Activated CD4-positive, CD25-positive, alpha-beta regulatory T cell treated with anti-CD3 and anti-CD28 coated beads, Interleukin-2, amount 50 U/mL, for 24 hours (primary cell): ENCODE measurements at places on chromosomes 13 and 19.

DNA sequence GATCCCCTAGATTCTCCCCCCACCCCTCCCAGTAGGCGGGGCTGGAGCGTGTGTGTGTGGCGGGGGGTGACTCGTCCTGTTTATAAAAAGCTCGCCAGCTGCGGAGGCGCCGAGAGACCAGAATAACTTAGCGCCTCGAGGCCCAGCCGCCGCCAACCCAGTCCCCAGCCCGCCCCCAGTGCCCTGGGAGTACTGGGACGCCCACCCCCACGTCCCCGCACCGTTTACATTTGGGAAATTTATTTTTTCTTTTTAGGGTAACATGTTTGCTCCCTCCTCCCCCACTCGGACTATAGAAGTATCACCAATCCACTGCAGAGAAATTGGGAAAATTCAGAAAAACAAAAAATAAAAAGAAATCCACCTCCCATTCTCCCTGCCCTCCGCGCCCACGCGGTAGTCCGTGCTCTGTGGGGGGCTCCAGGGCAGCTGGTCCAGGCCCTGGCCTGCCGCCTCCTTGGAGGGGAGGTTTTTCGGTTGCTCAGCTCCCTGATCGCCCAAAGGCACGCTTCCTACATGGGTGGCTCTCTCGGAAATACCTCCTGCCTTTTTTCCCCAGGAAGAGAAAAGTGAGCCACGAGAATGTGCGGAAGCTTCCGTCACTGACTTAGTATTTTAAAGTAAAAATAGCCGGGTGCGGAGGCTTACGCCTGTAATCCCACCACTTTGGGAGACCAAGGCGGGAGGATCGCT lies 1.5 kb upstream of the RAB3A start:
- no peak for ATAC-seq

DNA sequence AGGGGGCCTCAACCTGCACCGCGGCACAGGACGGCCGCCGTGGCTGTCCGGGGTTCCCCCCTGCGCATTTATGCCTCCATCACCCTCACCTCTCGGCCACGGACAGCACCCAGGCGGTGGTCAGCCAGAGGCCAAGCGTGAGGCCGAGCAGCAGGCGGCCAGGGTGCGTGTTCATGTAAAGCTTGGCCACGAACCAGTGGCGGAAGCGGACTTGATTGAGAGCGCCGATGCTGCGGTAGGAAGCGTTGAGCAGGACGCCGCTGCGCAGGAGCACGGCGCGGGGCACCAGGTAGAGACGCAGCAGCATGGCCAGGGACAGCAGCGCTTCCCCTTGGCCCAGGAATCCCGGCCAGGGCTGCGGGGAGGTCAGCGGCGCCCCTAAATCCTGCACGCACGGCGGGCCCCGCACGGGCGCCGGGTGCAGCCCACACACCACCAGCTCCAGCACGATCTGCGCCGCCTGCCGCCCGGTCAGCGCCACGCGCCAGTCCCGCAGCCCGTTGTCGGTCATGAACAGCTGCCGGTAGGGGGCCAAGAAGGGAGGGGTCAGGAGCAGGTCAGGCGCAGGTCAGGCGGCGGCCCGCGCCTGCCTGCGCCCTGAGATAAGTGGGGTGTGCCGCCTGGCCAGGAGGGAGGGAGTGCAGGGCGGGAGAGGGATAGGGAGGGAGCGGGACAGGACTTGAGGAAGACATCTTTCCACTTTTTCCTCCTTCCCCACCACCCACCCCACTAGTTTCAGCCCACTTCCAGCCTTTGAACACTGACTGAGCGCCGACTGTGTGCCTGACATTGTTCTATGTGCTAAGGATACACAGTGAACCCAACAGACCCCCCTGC lies 6.5 kb downstream of the KCNN4 start:
- no peak for ATAC-seq

DNA sequence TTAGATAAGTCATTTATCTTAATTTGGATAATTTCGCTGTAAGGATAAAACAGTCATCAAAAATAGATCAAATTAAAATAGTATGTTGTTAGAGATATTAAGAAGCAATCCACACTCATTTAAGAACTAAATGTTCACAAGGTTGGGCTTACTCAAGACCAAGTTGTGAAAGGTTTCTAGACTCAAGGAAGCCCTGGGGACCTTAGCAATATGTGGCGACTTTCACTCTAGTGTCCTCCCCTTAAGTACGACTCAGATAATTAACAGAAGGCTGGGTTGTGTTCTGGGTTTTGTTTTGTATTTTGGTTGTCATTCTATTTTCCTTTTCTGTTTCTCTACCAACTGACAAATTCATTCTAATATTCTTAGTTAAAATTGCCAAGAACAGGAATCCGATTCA lies 1008.0 kb downstream of the PCDH9 start:
- no peak for ATAC-seq

DNA sequence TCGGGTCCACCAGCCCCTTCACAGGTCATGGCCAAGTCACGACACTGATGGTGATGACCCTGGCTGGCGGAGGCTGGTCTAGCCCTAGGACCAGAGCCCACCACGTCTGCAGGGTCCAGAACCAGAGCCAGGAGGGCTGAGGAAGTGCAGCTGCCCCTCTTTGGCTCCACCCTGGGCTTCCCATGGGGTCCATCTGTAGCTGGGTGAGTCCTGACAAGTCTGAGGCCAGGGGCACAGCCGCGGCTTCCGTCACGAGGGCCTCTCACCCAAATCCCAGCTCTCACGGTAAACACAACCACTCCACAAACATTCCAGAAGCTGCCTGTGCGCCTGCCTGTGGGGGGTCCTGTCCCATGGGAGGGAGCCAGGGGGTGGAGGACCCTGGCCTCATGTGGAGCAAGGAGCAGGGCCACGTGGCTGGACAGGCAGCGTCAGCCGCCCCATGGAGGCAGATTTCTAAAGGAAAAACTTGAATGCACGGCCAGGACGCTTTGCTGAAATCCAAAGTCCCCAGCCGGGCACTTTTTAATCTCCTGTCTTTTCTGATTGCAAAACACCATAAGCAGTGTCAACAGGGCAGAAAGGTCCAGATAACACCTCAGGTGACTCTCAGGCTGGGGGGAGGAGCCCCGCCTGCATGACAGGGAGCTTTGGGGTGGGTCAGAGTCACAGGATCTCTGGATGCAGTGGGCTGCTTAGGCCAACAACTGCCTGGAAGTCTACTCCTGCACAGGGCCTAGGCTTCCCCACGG lies 29.9 kb downstream of the CEBPG start:
- ATAC-seq = no peak
